Posterior cingulate gyrus (tissue), 11 donors: ENCODE measurements at places on chromosomes 3 and 15.

DNA sequence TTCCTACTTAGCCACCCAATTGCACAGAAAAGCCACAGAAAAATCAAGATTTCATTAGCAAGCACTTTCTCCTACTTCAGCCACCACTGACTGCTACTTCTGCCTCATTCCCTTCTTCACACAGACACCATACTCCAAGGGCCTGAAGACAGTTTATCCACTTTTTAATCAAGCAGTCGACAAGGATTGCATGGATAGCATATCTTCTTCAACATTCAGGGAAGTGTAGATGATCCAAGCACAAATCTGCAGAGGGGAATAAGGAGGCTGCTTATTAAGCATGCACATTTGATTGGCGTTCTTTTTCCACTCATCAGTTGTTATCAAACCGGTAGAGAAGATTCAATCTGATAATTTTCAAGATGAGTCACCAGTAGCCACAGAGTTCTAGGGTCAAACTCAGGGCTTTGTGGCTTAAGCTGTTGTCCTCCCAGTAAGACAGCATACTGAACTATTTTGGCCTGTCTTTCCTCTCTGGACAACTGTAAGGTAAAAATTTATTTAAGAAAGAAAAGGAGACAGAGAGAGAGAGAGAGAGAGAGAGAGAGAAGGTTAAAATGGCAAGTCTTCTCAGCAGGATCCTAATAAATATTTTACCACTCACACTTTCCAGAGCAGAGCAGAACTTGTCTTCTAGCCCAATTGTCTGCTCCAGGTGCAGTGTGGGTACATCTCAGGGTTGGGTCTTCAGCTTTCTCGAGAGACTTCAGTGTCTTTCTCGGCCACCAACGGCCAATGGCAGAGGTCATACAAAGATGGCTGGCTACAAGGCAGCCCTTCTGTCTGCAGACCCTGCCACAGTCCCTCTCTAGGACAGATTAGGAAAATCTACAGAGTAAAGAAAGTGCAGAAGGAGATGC lies 80.6 kb upstream of the BHLHE40 start:
- DNase-seq, result no peak

- DNase-seq, result no peak
Observed at GRCh38 chr3:79236496-79236895, 531.3 kb downstream of the ROBO1 start.

DNA sequence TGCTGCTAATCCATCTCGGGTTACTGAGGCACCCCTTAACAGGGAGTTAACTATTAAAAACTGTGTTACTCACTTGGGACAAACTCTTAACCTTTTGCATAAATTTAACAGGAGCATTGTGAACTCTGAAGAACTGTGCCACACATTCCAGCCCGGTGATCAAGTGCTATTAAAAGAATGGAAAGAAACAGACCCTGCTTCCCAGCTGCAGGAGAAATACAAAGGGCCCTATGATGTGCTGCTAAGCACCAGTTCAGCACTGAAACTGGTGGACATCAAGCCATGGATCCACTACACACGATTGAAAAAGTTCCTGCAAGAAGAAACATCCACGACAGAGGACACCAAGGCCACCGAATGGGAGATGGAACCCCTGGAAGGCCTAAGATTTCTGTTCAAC lies 114.7 kb upstream of the PLCL2 start:
- no peak for DNase-seq

- DNase-seq, result no peak
Observed at GRCh38 chr3:128107834-128108233, 15.8 kb downstream of the RUVBL1 start.

DNA sequence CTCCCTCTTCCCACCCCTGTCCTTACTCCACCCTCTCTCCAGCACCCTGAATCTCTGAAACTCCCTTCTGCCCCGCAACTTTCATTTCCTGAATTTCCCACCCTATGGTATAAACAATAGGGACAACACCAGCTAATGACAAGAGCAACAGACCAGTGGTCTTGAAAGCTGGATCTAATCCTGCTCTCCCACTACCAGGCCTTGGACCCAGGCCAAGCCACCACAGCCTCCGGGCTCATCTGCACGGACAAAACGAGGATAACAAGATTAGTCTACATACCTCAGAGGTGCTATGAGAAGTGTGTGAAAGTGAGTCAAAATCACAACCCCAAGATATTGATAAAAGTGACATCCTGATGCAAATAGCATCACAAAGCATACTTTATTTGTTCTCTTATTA lies 128.6 kb downstream of the ERC2 start:
- no peak for DNase-seq

- DNase-seq, result no peak
Observed at GRCh38 chr3:34213478-34213877, 415.0 kb downstream of the PDCD6IP start.
